ENCODE measurements at places on chromosomes 3 and 15. TPM values are rescaled to one million over a fixed set of nuclear protein-coding genes. Genes with fewer than 3 reads are reported as not detected.

The CIDEC gene
- 63.3 TPM for total RNA-seq

The TICRR gene
- 0.03 TPM for total RNA-seq

The LRTM1 gene
- total RNA-seq, result not detected

The DZIP3 gene
- total RNA-seq, result 14.4 TPM

The RLBP1 gene
- not detected for total RNA-seq

GRCh38 chr15:52749258-52749657 is 40.9 kb downstream of the ONECUT1 start:
- no peak for DNase-seq

GRCh38 chr15:71792521-71792920 is 17.8 kb upstream of the NR2E3 start:
- no peak for DNase-seq

DNA sequence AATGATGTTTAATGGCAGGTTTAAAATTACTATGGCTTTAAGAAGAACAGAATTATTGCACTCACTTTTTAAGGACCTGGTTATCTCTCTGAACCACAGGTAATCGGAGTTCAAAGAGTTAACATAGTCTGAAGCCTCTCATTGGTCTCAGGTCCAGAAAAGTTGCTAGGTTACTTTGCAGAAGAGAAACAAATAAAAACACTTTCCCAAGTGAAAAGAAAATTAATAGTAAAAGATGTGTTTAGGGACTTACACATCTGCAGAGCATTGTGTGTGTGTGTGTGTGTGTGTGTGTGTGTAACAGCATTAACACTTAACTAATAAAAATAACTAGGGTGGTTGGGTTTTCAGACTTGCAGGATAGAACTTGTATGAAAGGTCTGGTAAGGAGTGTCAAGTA is 1.0 kb downstream of the MASP1 start:
- no peak for DNase-seq

GRCh38 chr15:68518785-68519430 is 59.9 kb upstream of the CORO2B start:
- DNase-seq, result no peak

GRCh38 chr15:89670971-89671560 is 8.1 kb downstream of the PLIN1 start:
- DNase-seq, result no peak

- peak; percentile 79 for DNase-seq
Measured at GRCh38 chr3:11155341-11156025, 1.2 kb downstream of the HRH1 start.

DNA sequence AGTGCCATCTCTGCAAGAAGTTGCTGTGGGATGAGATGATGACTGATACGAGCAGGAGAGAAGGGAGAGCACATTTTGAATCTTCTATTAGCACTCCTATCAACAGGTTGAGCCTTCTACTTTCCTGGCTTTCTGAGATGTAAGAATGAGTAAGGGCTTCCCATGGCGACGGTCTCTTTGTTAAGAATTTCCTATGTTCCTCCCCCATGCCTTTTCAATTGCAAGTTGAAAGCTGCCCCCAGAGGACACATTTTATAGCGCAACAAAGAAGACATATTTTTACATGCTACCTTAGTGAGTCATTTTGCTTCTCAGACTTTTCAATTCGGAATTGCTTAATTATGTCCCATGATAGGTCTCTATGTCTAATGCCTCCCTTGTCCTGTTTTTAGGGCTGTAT is 71.3 kb upstream of the LRTM1 start:
- DNase-seq, result no peak

DNA sequence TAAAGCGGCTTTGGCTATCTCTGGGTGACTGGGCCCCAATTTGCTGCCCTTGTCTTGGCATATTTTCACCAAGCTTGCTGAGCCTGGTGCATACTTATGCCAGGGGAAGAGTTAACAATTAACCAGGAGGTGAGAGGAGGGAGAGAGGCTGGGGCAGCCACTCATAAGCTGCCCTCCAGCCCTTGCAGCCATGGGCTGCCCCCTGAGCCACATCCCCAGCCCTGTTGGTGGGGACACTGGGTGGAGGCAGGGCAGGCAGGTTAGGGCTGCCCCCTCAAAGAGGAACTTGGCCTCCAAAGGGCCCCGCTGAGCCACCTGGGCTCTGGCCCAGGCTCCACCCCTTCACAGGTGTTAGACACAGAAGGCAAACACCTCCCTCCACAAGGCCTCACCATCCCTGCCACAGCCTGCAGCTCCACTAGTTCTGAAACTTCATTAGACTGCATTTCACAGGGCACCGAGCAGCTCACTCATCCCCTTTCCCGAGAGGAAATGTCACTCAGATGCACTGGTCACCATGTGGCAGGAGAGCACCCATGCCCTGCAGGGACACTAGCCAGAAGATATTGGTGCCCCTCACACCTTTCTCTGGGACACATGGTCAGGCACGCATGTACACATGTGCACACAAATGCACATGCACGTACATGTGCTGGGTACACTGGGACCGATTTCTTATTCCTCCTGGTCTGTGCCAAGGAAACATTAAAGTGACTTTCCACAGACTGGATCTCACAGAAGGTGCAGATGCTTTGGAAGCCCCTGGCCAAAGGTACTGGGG is 20.2 kb downstream of the AMOTL2 start:
- DNase-seq, result peak; percentile 15

DNA sequence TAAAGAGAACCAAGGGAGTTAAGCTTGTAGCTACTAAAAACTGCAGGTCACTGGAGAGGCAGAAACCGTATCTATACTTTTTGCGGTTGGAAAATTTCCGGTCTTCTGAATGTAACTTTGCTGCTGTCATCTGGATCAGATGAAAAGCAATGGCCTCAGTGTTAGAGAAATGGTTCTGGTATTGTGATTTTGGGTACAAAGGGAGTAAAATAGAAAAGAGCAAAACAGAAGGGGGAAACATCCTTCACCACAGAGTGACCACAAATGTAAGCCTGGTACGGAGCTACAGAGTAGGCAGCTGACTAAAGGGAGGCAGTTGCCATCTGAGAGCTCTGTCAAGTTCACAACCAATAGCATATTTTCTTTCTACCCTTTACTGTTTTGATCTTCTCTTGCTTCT is 5.6 kb downstream of the CD96 start:
- no peak for DNase-seq

- DNase-seq, result no peak
Measured at GRCh38 chr3:72309661-72310418, 524.9 kb upstream of the PROK2 start.

DNA sequence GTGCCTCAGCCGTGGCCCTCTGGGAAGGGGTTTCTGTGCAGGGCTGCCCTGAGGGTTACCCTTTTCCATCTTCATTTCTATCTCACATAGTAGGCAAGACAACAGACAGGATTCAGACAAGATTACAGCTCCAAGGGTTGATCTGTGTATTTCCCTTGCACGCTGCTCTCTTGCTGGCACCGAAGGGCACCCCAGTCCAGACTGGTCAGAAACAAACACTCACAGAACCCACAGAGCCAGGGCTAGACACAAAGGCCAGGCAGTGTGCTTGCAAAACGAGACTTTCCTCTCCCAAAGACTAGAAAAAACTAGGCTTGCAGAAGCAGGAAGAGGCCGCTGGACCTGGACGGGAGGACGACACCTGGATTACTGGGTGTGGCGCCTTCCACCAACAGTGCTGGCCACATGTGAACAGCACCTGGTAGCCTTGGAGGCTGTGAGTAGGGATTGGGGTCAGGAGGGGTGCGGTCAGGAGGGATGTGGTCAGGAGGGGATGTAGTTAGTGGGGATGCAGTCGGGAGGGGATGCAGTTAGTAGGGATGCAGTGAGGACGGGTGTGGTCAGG is 96.8 kb downstream of the BDH1 start:
- no peak for DNase-seq

DNA sequence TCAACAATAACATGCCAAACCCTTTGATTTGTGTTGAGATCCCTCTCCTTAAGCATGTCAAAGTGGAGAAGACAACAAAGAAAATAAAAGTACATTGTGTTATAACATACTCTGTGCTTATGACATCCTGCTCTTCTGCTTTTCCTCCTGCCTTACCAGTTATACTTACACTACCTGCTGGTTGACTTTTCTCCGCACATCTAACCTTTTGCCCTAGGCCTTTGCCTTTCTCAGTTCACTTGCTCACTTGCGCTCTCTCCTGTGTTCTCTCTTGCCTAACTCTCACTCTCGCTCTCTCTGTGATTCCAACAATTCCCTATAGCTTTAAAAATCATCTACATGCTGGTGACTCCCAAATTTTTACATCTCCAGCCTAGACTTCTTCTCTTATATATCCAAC is 5.7 kb downstream of the DNAH12 start:
- DNase-seq, result no peak

DNA sequence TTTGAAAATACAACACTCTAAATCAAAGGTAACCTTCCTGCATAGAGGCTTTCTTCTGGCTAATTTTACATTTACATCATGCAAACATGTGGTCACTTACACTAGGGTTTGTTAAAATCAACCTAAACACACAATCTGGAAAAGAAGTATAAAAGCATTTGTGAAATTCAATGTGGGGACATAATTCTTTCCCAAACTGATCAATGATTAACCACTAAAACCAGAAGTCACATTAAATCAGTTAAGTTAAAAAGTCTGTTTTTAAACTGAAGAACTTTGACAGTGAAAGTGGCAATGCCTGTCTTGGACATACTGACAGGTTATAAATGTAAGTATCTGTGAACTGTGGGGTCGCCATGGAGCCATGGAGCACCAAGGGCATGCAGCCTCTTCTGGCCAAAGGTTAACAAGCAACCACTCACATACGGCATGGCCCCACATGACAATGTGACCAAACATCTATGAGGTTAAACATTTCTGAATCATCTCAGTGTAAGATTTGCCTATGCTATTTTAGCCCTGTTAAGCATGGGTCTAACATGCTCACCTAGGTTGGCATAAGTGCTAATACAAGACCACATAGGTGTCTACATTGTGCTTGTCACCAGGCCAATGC is 278.2 kb downstream of the CTNNB1 start:
- no peak for DNase-seq

DNA sequence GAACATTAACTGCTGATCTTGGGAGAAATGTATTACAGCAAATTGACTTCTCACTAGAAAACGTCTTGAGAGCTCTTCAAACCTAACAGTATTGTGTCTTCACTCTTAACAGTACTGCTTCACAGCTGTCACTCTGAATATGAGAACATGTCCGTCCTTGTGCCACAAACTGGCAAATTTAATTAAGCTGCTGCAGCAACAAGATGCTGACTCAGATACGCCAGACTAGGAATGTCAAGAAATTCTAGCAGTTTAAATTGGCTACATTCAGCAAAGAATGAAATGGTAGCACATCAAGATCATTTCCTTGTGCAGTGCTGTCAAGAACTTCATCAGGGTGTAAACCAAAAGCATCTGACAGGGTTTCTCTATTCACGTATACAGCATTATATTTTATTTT is 7.6 kb downstream of the ICE2 start:
- no peak for DNase-seq

DNA sequence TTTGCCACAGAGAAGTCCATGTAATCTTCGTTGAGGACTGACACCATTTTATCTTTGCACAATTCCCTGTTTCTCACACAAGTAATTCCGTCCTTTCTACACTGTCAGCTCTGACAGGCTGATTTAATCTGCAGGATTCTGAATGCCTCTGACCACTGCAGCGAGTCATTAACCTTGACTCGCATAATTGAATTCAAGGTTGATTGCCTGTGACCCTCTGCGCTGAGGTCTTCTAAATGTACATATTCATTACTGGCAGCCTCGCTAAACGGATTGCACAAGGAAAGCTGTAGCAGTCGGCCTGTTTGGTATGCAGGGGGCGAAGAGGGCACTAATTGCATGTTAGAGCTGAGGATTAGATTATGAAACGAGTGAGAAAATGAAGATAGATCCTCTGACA is 147.8 kb downstream of the SHOX2 start:
- DNase-seq, result no peak

GRCh38 chr3:70982700-70983140 is 600.8 kb downstream of the FOXP1 start:
- DNase-seq, result peak; percentile 39

Data from left cardiac atrium (tissue), 4 donors.